NCI-H526 treated with DMSO at 0.1 percent for 48 hours (cell line): ENCODE measurements at places on chromosomes 5 and 9.
A peak's percentile ranks its signal among the peaks of the same experiment; 100 is the strongest.

- no peak for DNase-seq
Measured at GRCh38 chr9:7479300-7479699, 320.3 kb downstream of the DMAC1 start.

GRCh38 chr5:31767335-31768031 is 128.6 kb downstream of the PDZD2 start:
- DNase-seq = no peak

- no peak for DNase-seq
Measured at GRCh38 chr9:114003758-114004157, 74.3 kb downstream of the AMBP start.

DNA sequence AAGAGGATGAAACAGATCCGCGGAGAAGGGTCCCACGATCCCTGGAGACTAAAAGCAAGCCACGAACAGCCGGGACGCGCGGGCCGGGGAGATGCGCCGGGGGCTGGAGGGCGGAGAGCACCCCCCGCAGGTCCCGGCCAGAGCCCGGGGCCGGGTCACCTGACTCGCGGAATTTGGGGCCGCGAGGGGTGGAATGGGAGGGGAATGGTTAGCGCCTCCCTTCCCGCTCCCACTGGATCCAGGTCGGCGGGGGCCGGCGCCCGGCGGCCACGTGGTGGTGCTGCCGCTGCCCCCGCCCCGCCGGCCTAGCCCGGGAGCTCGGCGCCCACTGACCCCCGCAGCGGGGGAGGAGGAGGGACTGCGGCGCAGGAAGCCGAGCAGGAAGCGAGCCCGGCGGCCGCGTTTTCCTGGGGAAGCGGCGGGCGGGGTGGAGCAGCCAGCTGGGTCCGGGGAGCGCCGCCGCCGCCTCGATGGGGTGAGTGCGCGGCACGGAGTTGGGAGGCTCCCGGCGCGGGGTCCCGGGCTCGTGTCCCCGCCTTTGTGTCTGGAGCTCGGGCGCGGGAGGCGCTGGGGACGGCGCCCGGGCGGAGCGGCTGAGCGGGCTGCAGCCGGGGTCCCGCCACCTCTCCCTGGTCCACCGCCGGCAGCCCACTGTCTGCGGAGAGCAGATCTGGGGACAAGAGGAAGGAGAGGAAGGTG is at the start of gene RAI14:
Gene RAI14, plus strand, starts transcription at position 328 of the 699 bp plus-strand sequence. CDS start 30,592 bp downstream, outside the sequence.
- DNase-seq = peak; percentile 60

GRCh38 chr9:99114846-99115500 is 10.1 kb downstream of the TGFBR1 start:
- no peak for DNase-seq

DNA sequence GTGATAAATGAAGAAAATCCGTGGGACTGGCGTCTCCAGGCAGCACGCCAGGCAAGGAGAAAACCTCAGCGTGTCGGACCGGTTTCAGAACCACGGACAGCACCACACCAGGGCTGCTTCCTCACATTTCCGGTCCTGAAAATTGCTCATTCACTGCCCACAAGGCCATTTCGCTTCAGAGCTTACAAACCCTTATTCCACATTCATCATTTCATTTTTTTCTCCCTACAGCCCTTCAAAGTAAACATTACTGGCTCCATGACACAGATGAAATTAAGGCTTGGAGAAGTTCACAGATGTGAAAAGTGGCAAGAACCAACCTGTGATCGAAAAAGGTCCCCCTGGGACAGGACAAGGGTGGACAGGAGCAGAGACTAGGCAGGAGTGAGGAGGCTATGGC is 1.5 kb upstream of the GPRIN1 start:
- no peak for DNase-seq

DNA sequence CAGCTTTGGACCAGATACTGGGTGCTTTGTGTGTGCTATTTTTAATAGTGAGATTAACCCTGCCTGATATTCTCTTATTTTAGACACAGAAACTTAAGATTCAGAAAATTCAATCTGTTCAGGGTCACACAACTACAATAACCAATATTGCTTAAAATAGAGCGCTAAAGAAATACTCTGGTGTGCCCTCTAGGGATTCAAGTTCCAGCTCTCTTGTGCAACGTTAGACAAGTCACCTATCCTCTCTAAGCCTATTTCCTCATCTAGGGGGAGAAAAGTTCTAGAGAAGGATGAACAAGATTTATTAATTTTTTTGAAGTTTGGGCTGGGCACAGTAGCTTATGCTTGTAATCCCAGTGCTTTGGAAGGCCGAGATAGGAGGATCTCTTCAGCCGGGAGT is 2.1 kb upstream of the SCAI start:
- DNase-seq = no peak

- DNase-seq = no peak
Measured at GRCh38 chr5:150208187-150209098, 18.6 kb downstream of the SLC6A7 start.

GRCh38 chr5:133527311-133527710 is 85.0 kb downstream of the FSTL4 start:
- no peak for DNase-seq

- DNase-seq = peak; percentile 58
Measured at GRCh38 chr9:101311758-101312420, 72.9 kb downstream of the BAAT start.

- no peak for DNase-seq
Measured at GRCh38 chr9:124752967-124753366, 18.1 kb downstream of the NR6A1 start.

DNA sequence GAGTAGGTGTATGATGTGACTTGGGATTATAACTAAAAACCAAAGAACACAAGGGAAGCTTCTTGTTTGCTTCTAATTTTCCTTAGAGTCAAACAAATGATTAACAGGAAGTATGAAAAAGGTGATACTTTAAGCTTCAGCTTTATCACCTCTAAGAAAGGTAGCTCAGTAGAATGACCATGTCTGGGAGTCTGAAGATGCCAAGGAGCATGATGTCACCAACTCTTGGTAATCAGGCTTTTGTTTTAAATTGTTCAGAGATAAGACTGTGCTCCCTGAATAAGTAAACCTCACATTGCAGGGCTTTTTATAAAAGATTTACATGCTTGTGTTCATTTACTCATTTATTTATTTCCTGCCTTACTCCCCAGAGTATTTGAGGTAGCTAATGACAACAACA is 169.9 kb downstream of the FER start:
- no peak for DNase-seq

DNA sequence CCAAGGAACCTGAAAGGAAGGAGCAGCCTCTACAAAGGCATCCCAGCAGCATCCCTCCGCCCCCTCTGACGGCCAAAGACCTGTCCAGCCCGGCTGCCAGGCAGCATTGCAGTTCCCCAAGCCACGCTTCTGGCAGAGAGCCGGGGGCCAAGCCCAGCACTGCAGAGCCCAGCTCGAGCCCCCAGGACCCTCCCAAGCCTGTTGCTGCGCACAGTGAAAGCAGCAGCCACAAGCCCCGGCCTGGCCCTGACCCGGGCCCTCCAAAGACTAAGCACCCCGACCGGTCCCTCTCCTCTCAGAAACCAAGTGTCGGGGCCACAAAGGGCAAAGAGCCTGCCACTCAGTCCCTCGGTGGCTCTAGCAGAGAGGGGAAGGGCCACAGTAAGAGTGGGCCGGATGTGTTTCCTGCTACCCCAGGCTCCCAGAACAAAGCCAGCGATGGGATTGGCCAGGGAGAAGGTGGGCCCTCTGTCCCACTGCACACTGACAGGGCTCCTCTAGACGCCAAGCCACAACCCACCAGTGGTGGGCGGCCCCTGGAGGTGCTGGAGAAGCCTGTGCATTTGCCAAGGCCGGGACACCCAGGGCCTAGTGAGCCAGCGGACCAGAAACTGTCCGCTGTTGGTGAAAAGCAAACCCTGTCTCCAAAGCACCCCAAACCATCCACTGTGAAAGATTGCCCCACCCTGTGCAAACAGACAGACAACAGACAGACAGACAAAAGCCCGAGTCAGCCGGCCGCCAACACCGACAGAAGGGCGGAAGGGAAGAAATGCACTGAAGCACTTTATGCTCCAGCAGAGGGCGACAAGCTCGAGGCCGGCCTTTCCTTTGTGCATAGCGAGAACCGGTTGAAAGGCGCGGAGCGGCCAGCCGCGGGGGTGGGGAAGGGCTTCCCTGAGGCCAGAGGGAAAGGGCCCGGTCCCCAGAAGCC is 30.8 kb downstream of the CD180 start:
- no peak for DNase-seq

- no peak for DNase-seq
Measured at GRCh38 chr5:132704875-132705274, 31.1 kb downstream of the IL4 start.

DNA sequence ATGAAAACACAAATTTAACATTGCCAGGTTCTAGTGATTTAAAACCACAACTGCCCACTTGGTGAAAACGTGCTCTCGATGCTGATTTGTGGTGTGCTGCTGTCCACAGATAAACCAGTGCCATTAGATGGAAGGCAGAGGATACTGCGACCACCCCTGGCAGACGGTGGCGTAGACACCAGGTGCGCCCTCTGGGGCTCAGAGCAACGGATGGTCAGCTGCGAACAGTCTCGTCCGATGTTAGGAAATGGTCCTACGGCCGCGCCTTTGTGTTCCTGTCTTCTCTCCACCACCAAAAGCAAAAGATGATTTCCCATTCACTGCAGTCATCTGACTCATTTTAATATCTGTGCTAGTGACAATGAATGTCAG is 43.2 kb downstream of the UBE2QL1 start:
- no peak for DNase-seq

DNA sequence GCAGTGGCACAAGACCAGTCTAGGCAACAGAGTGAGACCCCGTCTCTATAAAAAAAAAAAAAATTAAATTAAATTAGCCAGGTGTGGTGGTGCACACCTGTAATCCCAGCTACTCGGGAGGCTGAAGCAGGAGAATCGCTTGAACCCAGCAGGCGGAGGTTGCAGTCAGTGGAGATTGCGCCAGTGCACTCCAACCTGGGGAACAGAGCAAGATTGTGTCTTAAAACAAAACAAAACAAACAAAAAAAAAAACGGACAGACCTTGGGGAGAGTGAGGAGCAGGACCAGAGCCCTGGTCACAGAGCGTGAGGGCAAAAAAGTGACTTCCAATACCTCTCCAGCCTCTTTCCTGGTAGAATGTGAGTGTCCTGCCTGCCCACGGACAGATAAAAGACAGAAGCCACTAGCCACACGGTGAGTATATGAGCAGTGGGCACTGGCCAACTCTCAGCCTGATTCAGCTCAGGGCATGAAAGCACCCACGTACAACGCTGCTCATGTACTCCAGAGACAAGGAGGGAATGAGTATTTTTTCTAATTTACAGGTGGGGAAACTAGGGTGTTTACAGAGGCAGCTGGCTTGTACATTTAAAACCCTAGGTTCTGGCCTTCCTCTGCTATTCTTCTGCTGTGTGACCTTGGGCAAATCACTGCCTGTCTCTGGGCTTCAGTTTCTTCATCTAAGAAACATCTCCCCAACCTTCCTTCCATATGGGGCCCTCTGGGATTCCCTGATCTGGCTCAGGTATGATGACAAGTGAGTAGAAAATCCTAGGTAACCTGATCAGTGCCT is 1.8 kb downstream of the OLFML2A start:
- no peak for DNase-seq

- no peak for DNase-seq
Measured at GRCh38 chr5:80055491-80056170, 20.5 kb downstream of the THBS4 start.

- DNase-seq = no peak
Measured at GRCh38 chr5:98999631-99000030, 70.8 kb upstream of the CHD1 start.

DNA sequence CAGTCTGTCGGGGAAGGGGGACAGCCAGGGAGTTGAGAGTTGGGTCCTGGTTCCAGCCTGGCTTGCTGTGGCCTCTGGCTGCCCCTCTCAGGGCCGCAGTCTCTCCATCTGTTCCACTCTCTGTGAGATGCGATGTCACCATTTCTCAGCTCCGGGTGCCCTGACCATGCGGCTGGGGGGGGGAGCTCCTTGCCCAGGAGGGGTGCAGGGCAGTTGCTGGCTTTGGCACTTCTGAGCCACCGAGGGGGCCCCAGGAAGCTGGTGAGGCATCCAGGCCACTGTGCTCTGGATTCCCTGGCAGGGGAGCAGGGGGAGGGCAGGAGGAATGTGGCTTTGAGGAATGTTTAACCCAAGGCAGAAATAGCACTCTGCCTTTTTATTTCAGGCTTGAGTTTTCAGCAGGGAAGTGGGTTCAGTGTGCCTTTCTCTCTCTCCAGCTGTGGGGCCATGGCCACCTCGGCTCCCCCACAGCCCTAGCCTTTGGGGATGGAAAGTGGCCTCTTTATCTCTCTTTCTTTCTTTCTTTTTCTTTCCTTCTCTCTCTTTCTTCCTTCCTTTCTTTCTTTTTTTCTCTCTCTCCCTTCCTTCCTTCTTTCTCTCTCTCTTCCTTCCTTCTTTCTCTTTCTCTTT is 11.0 kb downstream of the NCS1 start:
- no peak for DNase-seq

DNA sequence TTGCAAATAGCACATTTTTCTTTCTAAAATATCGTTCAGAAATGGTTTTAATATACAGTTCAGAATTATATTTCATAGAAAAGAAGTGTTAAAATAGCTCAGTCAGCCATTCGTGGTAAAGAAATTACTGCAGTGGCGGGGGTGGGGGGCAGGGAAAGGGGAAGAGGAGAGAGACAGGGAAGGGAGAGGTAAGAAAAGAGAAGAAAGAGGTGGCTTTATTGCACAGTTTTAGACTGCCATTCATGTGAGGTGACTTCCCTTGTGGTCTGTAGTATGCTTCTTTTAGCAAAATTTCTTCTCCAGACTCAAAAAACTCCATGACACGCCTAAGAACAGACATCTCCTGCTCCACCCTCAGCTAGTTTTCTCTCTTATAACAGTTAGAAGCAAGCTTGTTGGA is 259.6 kb downstream of the TRPM3 start:
- no peak for DNase-seq
